Activated CD4-positive, alpha-beta T cell treated with anti-CD3 and anti-CD28 coated beads, Interleukin-10, Interleukin-2, amounts not matched to agents 100 ng/mL and 50 ng/mL, durations not matched to agents 16 hours and 8 hours (primary cell): ENCODE measurements at places on chromosomes 4 and X.

GRCh38 chr4:54784161-54784671, 126.5 kb downstream of the KIT start:
- DNase-seq: no peak

- no peak for DNase-seq
These were observed 3.3 kb upstream of the OPN1LW start for GRCh38 chrX:154140742-154141141.

- no peak for DNase-seq
These were observed 22.0 kb downstream of the AFAP1 start for GRCh38 chr4:7917669-7918068.

DNA sequence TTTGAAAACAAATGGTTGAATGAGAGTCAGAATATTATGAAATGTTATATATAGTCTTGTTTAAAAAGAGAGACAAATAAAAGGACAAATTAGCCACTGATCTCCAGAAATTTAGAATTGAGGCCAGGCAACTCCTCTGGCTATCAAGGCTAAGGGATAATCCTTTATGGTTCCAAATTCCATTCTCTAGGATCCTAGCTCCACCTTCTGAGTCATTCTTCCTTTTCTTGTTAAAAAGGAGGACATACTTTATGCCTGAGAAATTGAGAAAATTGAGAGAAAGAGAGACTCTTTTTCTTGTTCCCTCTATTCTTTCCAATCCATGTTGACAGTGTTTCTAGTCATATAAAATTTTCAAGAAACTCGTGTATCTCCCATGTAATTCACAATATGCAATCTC, 1299.5 kb downstream of the FSTL5 start:
- DNase-seq: no peak

DNA sequence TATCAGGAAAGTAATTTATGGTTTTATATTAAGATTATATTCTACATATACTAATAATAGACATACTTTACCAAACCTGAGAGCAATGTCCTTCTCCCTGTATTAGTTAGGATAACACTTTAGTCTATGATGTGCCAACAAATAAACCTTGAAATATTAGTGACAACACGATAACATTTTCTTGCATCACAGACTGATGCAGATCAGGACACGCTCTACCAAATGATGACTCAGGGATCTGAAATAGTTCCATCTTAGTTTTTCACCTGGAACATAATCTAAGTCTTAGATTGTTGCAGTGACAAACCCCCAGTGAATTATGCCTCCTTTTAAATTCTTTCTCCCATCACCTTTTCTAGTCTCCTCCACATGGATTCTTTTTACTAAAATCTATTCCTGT, 214.2 kb downstream of the CLCN4 start:
- no peak for DNase-seq

DNA sequence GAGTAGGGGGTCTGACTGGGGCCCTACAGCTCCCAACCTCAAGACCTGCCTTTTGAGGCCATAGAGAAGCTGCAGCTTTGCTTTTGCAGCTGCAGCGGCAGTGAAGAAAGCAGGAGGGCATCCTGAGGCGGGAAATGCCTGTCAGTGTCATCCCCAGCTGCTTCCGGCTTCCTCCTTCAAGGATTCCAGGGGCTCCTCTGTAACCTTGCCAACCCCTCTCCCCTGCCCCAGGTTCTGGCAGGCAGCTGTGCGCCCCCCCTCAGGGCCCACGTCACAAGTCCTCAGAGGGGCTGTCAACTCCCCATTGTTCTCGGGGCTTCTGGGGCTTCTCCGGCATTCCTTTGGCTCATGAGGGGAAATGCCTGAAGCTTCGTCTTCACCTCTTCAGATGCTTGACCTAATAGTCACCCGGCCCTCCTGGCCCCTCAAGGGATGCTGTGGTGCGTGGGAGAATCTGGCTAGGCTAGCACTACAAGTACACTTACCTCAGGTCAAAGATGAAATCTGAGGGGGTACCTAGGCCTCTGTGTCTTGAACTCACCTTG, 31.9 kb downstream of the APLN start:
- no peak for DNase-seq

- no peak for DNase-seq
These were observed 35.7 kb downstream of the BCORL1 start for GRCh38 chrX:130018143-130018542.

DNA sequence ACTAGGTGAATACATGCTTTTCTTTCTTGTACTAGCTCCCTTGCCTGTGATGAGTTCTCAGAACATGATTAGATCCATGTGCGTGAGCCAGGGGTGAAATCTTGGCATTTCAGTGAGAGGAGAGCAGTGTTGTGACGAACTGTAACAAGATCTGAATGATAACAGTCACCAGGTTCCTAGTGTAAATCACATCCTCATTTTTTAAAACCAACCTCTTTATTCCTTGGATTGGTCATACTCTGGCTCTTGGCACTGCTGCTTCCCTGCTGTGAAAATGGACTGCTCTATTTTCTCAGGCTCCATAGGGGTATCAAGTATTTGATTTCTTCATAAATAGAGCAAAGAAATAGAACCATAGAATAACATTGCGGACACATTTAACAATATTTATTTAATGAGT, 206.3 kb downstream of the SLC4A4 start:
- no peak for DNase-seq

- no peak for DNase-seq
These were observed 16.2 kb downstream of the POU4F2 start for GRCh38 chr4:146654687-146655520.

GRCh38 chr4:180695851-180696250, 1547.4 kb upstream of the TENM3 start:
- DNase-seq: no peak

DNA sequence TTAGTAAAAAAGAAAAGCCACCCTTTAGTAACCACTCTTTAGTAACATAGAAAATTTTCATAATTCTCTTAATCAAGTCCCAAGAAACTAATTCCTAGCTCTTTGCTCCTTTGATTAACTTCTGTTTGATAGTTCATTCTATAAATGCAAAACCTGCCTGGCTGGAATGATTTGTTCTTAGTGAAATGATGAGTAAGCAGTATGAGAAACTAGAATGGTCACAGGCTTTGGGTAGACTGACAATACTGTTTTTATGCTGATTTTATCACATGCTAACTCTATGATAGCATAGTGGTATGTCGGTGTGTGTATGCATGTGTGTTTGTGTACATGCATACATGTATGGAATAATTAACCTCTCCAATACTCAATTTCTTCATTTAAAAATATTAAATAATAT, 81.2 kb downstream of the SYTL5 start:
- no peak for DNase-seq

DNA sequence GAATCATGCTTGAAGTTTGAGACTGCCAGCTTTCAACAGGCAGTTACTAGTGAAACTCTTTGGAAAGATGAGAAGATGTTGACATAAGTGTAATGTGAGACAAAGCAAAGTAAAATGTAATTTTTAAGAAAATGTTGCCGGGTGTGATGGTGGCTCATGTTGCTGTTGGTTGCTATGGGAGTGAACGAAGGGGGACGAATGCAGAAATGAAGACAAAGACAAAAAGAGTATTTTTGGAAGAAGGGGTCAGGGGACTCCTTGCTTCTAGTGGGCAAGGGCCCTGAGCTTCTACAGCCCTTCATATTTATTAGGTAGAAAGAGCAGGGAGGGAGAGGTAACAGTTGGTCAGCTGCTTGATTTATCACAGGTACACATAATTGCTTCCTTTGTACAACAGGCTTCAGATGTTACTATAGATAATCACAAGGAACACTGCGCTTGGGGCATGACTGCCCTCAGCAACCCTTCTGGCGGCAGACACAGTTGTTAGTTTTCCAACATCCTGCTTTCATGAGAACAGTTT, 11.9 kb upstream of the UGDH start:
- no peak for DNase-seq

- peak; percentile 5 for DNase-seq
These were observed 329.2 kb downstream of the ARHGAP10 start for GRCh38 chr4:148061141-148061481.

DNA sequence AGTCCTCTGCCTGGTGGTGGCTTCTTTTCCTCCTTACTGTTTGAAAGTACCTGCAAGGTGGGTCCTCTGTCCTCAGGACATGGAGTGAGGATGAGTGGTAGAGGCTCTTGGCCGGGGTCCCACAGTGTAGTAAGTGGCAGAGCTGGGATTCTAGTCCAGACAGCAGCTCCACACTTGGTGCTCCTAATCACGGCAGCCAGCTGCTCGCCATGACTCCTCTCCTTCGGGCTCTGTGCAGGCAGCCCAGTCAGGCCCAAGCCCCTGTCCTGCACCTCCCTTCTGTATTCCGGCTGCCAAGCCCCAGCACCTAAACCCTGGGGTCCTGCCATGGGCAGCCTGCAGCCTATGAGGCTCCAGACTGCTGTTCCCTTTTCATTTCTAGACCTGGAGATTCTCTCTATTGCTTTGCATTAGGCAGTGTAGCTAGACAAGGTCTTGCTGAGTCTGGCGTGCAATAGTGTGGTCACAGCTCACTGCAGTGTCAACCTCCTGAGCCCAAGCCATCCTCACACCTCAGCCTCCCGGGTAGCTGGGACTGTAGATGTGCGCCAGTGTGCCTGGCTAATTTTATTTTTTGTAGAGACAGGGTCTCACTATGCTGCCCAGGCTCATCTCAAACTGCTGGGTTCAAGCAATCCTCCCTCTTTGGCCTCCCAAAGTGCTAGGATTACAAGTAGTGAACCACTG, 24.9 kb downstream of the NSD2 start:
- no peak for DNase-seq

DNA sequence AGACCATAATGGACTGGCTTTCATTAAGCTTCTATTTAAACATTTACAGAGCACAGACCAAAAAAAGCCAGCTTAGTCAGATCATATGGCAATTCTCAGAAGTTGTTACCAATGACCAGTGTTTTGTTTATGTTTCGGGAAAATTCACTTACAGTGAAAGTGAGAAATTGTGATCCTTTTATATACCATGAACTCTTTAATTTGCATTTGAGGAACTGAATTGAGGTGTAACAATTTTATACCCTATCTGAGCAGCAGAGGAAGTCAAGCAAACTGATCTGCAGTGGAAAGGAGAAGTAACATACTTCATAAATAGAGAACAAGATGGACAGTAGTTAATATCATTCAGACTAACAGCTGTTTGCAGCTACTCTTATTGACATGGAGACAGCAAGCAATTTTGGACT, 97.1 kb downstream of the TMA16 start:
- DNase-seq: no peak

- DNase-seq: no peak
These were observed 25.6 kb downstream of the ATP10D start for GRCh38 chr4:47510506-47511143.

GRCh38 chr4:8119877-8120276, 38.7 kb downstream of the ABLIM2 start:
- DNase-seq: no peak

DNA sequence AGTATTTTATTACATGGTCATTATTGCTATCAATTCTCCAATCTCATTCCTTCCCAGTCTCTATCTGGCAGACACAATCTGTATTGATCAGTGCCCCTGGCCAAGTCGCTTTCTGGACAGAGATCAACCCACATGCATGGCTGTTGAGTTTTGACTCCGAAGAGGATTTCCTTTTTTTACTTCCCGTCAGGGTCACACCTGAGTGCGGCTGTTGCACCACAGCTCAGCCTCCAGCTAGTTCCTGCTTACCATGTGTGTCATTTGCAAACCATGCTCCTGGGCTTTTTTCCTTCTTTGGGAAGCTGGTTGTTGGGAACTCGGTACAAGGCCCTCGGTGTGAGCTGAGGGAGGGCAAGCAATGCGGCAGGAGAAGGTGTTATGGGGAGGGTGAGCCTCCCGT, 11.7 kb downstream of the MAGED2 start:
- no peak for DNase-seq

DNA sequence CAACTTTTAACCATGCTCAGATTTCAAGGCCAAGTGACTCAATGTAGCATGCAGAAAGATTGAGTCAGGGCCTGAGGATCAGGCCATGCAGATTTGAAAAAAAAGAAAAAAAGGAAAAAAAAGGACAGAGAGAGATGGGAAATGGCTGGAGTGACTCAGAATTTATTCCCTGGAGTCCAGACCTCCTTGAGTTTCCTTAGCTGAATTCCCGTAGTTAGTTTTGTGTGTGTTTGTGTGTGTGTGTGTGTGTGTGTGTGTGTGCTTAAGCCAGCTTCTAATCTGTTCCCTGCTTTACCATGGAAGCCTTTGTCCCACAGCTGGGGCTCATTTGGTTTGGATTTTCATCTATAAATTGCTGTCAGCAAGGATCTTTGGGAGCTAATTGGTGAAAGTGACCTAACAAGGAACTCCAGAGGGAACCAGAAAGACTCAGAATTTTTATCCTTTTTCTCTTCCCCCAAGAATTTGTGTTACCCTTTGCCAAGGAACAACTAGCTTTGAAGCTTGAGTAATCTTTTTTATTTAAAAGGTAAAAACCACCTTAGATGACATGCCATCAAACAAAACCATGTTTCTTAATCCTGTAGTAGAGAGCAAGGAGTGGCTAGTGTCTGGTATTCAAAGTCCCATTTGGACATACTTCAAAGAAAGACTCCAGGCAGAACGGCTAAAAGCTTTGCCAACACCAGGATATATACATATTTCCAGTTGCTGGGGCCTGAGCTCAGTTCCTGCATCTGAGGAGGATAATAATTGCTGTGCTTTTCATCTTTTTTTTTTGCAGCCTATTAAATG, 109.0 kb upstream of the DDIT4L start:
- no peak for DNase-seq

DNA sequence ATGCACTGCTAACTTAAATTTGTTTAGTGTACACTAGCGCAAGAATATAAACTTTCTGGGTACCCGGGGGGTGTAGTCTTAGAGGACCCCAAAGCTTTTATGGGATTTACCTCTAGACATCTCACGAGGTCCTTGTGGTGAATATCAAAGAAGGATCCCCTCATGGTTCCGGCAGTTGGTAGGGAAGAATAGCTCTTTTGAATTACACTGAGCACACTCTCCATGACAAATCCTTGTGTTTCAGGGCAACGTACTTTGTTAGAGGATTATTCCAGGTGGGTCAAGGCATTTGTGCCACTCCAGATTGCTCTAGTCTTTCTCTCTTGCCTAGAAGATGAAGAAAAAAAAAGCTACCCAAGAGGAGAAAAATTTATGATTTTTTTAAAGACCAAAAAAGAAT, 387.6 kb downstream of the PDHA2 start:
- DNase-seq: no peak

DNA sequence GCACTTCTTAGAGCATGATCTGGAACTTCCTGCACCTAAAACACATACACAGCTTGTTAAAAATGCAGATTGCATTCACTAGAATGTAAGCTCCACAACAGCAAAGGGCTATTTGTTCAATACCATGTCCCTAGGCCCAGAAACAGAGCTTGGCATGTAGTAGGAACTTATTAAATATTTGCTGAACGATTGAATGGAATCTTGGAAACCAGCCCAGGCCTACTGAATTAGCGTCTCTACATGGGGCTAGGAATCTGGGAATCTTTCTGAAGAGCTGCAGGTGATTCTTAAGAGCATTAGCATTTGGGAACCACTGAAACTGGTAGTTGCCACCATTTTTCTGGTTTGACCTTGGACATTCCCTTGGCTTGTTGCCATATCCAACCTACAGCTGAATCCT, 234.1 kb downstream of the STIM2 start:
- no peak for DNase-seq
